ENCODE measurements at places on chromosomes 7 and 10. TPM values are rescaled to one million over a fixed set of nuclear protein-coding genes. Genes with fewer than 3 reads are reported as not detected.

The CALHM3 gene
- not detected for polyA plus RNA-seq

The CPN1 gene
- polyA plus RNA-seq = not detected

The ZNF467 gene
- polyA plus RNA-seq = 2.4 TPM

The SPDYE16 gene
- polyA plus RNA-seq = not detected

The ZC3HAV1 gene
- polyA plus RNA-seq = 144 TPM

The GET4 gene
- 34.6 TPM for polyA plus RNA-seq

The CROT gene
- 3.2 TPM for polyA plus RNA-seq

The KIAA1217 gene
- not detected for polyA plus RNA-seq

The LRRD1 gene
- not detected for polyA plus RNA-seq

The CCDC3 gene
- polyA plus RNA-seq = not detected

The VIM gene
- polyA plus RNA-seq = 479 TPM

The PNLIP gene
- polyA plus RNA-seq = not detected

The CTAGE4 gene
- not detected for polyA plus RNA-seq

The HMX2 gene
- polyA plus RNA-seq = not detected

The EXOSC1 gene
- 77.1 TPM for polyA plus RNA-seq

The TMEM270 gene
- not detected for polyA plus RNA-seq

The IPMK gene
- 1.8 TPM for polyA plus RNA-seq

The NPC1L1 gene
- not detected for polyA plus RNA-seq

The FGF8 gene
- not detected for polyA plus RNA-seq

The KEL gene
- not detected for polyA plus RNA-seq

The ATRNL1 gene
- polyA plus RNA-seq = not detected

The WEE2 gene
- not detected for polyA plus RNA-seq

The DLG5 gene
- polyA plus RNA-seq = 0.04 TPM

The VIPR2 gene
- polyA plus RNA-seq = not detected

The EN2 gene
- not detected for polyA plus RNA-seq

The PNLIPRP3 gene
- not detected for polyA plus RNA-seq

The GTF2IRD1 gene
- not detected for polyA plus RNA-seq

The IL6 gene
- not detected for polyA plus RNA-seq

The HOXA11 gene
- not detected for polyA plus RNA-seq

The CCDC7 gene
- polyA plus RNA-seq = 8.9 TPM

The TPK1 gene
- polyA plus RNA-seq = 26.1 TPM

The HOGA1 gene
- not detected for polyA plus RNA-seq

The PAOX gene
- 10.9 TPM for polyA plus RNA-seq

The DGKI gene
- polyA plus RNA-seq = not detected

The GPR15LG gene
- polyA plus RNA-seq = not detected
